SK-MEL-5 (cell line): ENCODE measurements at places on chromosomes 7 and 10.

DNA sequence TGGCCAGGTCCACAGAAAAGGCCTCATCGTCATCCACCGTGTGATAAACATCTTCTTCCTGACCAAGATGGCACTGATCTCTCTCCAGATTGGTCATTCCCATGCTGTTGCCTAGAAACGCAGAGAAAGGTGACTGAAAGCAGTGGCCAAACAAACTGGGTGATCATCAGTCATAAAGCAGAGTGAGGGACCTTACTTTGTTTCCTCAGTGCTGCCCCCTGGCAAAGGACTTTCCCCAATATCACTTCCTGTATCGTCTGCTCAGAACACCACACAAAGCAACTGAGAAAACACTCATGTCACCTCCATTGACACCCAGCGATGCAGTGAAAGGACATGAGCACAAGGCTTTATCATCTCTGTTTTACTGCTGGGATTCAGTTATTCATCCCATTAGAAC lies 40.0 kb upstream of the TM9SF3 start:
- peak; percentile 17 for DNase-seq

- no peak for DNase-seq
Measured at GRCh38 chr10:62715383-62715782, 89.1 kb upstream of the ADO start.

- no peak for DNase-seq
Measured at GRCh38 chr7:69663911-69664832, 65.9 kb downstream of the AUTS2 start.

DNA sequence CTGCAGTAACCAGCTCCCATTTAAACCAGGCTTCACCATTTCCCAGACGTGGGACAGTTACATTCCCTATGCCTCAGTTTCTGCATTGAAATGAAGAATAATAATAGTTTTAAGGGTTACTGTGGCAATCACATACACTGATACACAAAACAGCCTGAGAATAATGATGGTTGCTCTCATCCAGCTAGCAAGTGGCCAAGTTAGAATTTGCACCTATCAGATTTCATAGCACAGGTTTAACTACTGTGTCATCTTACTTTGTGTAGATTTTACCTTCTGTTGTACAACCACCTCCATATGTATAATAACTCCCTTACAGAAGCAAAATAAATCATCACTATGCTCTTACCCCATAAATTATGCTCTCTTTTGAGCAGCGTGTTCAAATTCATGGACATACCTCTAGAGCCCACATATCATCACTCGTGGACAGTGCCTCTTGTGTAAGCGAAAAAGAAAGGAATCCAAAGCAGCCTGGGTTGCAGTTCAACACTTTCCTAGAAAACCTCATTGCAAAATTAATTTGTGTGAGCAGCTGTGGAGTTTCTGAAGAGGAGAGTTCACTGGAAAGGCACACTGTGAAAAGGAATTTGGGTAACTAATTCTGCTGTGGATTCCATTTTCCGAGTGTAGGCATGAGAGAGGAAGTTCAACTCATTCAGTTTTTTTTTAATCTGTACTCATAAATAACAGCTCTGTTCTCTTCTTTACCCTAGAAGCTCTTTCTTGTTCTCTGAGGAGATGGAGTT lies 492.5 kb downstream of the ARL4A start:
- peak; percentile 37 for DNase-seq

- DNase-seq, result no peak
Measured at GRCh38 chr7:127914693-127915092, 116.5 kb downstream of the LRRC4 start.
